Lower lobe of right lung (tissue), 2 donors: ENCODE measurements at places on chromosomes 12 and 14.

- DNase-seq = no peak
Measured at GRCh38 chr12:78085542-78086182, 255.0 kb downstream of the NAV3 start.

DNA sequence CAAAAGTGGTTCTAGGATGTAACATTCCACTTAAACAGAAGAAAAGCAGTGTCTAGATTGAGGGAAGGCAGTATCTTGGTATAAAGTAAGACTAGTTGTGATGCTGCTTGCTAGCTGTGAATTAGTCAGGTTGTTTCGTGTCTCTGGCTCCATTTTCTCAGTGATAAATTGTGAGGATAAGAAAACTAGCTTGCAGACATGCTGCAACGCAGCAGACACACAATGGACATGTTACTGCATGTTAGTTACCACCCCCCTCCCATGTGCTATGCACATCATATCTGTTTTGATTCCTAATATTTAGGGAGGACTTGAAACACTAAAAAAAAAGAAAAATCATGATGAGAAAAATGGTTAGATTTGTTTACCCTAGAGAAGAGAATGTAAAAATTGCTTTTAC is 2.9 kb downstream of the CCNK start:
- DNase-seq = no peak

- no peak for DNase-seq
Measured at GRCh38 chr12:93783832-93784231, 106.7 kb downstream of the CRADD start.

DNA sequence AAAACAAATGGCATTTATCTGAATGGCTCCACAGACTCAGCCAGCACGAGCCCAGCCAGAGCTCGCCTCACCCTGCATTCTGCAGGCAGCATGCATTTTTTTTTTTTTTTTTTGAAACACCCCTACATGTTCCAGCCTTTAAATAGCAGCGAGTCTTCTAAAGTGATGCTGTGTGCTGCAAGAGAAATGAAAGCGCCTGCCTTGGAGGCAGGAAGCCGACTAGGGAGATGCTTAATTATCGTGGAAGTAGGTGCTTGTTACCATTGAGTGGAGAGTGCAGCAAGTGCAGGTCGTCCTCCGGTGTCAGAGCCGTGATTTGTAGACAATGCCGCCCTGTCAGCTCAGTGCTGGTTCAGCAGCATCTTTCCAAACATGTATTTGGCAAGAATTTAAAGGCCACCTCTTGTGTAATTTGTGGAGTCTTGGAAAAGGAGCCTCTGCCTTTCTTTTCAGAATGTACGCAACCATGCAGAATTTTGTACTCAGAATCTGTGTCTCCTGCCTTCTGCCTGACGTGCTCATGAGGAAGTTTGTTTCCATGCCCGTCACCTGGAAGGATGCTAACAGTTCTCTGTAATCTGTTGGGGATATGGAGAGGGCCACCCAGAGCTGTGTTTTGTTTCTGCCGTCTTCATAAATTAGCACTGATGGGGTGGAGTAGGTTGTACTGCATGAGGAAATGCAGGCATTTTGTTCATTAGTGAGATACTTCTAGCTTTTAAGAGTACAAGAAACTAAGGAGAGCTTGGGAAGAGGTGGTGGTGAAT is 345.9 kb upstream of the RGS6 start:
- no peak for DNase-seq

- no peak for DNase-seq
Measured at GRCh38 chr12:103623716-103624115, 36.6 kb downstream of the STAB2 start.

DNA sequence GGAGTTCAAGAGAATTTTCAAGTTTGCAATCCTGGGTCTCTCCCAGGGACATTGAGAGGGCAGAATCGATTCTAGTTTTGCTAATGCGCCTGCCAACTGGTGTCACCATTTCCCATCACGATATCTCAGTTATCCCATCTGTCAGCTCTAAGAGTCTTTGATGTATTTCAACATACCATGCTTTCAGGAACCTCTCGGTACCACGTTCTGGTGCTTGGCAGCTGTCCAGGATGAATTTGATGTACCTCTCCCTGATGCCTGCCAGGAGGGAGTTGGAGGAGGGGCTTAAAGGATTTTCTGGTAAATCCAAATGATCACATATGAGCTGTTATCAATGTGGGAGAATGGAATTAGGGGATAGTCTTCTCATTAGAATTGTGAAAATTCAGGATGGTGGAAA is 332.5 kb downstream of the RGS6 start:
- no peak for DNase-seq

GRCh38 chr12:7096006-7096932 is 4.0 kb upstream of the C1R start:
- DNase-seq = no peak

- no peak for DNase-seq
Measured at GRCh38 chr12:8647968-8648367, 14.7 kb downstream of the MFAP5 start.

GRCh38 chr14:36975834-36976233 is 196.6 kb downstream of the SLC25A21 start:
- DNase-seq = no peak

DNA sequence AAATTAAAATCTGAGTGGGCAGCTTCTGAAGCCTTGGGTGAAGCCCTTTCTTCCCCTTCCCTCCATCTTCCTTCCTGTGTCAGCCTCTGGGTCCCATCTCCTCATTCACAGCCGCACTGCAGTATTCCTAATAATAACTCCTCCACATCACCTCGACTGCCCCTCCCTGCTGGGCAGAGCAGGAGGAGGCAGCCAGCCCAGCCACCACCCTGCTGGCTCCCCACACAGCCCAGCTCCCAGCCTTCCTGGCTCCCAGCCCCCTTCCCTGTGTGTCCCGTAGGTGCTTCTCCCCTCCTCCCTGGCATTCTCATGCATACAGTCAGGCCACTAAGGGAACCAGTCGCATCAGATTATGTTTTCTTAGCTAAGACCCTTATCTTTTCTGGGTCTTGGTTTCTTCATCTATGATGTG is 3.7 kb downstream of the IFFO1 start:
- no peak for DNase-seq

DNA sequence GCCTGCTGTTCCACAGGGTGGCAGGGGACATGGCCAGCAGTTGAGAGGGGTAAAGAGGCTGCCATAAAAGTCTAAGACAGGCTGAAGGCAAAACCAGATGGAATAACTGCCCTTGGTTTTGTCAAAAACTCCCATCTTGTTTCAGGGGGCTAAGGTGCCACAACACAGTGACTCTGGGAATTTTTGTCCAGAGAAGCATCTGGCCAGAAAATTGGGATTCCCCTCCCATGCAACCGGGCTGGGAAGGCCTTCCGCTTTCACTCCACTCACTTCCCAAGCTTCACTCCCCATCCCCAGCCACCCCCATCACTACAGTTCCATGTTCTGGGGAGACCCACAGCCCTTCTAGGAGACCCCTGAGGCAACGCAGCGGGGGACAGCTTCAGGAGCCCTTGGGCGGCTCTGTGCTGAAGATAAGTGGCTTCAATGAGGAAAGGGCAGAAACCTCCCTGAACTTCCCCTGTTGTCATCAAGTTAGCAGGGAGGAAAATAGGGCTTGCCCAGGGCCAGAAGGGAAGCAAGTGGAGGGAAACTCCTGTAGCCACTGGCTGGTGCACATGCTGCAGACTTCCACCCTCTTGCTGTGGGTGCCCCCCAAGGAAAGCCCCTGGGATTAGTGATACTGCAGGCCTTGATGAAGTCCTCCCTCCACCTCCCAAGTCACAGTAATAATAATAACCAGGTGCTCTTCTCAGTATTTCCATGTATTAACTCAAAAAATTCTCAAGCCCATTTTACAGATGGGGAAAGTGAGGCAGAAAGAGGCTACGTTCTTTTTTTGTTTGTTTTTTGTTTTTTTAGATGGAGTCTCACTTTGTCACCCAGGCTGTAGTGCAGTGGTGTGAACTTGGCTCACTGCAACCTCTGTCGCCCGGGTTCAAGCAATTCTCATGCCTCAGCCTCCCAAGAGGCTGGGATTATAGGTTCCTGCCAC is 6.0 kb downstream of the TMEM229B start:
- no peak for DNase-seq

GRCh38 chr14:63453443-63453936 is 89.7 kb downstream of the PPP2R5E start:
- DNase-seq = no peak

GRCh38 chr12:90999527-90999926 is 5.2 kb downstream of the EPYC start:
- DNase-seq = no peak

GRCh38 chr12:46446645-46447044 is 74.1 kb upstream of the SLC38A2 start:
- no peak for DNase-seq

- no peak for DNase-seq
Measured at GRCh38 chr14:33755358-33755757, 195.5 kb downstream of the EGLN3 start.

DNA sequence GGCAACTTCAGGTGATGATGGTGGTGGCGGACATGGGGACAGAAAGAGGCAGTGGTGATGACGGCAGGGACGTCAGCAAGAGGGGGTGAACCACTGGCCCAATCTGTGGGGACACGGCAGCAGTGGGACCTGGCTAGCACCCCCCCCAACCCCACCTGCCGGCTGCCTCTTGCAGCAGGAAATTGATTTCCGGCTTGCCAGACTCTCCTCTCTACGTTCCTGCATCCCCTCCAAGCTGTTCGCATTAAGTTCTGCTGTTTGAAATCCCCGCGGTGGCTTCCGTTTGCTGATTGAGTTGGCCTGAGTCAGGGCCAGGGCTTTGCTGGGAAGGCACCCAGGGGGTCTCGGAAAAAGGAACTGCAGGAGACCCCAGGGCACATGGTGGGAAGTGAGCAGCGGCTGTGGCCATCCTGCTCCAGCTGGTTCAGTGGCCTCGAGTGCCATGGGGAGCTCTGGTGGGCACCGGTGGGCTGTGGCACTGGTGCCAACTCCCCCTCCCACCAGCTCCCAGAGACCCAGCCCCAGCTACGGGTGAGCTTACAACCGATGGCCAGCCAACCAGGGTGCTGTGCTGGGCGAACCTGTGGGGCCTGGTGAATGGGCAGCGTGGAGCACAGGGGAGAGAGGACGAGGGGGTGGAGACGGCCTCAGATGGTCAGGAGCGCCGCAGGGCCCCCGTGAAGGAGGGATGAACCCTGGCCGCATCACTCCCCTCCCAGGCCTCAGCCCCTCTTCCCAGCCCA is 14.6 kb upstream of the NUDT14 start:
- no peak for DNase-seq

GRCh38 chr12:52428121-52428520 is 6.0 kb downstream of the KRT75 start:
- DNase-seq = no peak

GRCh38 chr14:68146818-68147217 is 327.2 kb downstream of the RAD51B start:
- DNase-seq = no peak

GRCh38 chr12:84315926-84316325 is 596.7 kb downstream of the SLC6A15 start:
- no peak for DNase-seq

DNA sequence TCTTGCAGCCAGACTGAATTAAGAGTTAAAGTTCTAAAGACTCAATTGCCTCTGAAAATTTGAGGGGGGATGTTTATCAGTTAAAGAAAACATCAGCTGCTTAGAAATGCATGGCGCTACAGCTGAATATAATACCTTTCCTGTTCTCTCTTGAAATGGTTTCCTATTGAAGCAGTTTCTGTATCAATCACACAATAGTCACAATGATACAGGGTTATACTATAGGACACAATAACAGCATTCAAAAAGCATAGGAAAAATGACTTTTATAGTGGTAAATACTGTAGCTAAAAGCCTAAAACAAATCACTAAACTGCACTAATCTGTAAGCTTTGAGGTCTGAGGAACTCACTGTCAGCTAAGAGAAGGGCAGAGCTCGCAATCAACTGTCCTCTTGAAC is 15.2 kb downstream of the MDGA2 start:
- no peak for DNase-seq
